Tibial nerve (tissue), 4 donors: ENCODE measurements at places on chromosomes 7 and 10. TPM values are rescaled to one million over a fixed set of nuclear protein-coding genes. Genes with fewer than 3 reads are reported as not detected.

CABCOCO1 gene
- not detected for total RNA-seq

GIMAP5 gene
- total RNA-seq: 22.0 TPM

CLCN1 gene
- total RNA-seq: not detected

CACNB2 gene
- total RNA-seq: 1.6 TPM

PANK1 gene
- 6.3 TPM for total RNA-seq

AKR1C8 gene
- total RNA-seq: not detected

SLC25A13 gene
- total RNA-seq: 42.2 TPM

HOXA9 gene
- total RNA-seq: 13.8 TPM

AKR1D1 gene
- not detected for total RNA-seq

NCF1 gene
- 3.5 TPM for total RNA-seq

DLX5 gene
- not detected for total RNA-seq

TPK1 gene
- total RNA-seq: 10.0 TPM

IL15RA gene
- 9.0 TPM for total RNA-seq

GPC2 gene
- 1.6 TPM for total RNA-seq

CCAR1 gene
- 58.0 TPM for total RNA-seq

CCL24 gene
- not detected for total RNA-seq

SLC29A4 gene
- 6.3 TPM for total RNA-seq

MMP21 gene
- not detected for total RNA-seq

FASTK gene
- total RNA-seq: 82.8 TPM

PRSS37 gene
- total RNA-seq: not detected

SYT15 gene
- 4.2 TPM for total RNA-seq

CCDC6 gene
- total RNA-seq: 22.7 TPM

DEPP1 gene
- total RNA-seq: 659 TPM

PTPN20 gene
- total RNA-seq: 1.8 TPM

GIMAP4 gene
- total RNA-seq: 23.7 TPM

INA gene
- total RNA-seq: not detected

BMPER gene
- 3.6 TPM for total RNA-seq

GBX1 gene
- total RNA-seq: not detected
